Stimulated activated CD8-positive, alpha-beta memory T cell treated with anti-CD3 and anti-CD28 coated beads, Interleukin-4, amount 100 ng/mL, for 4 hours (primary cell): ENCODE measurements at places on chromosomes 13 and 19.

DNA sequence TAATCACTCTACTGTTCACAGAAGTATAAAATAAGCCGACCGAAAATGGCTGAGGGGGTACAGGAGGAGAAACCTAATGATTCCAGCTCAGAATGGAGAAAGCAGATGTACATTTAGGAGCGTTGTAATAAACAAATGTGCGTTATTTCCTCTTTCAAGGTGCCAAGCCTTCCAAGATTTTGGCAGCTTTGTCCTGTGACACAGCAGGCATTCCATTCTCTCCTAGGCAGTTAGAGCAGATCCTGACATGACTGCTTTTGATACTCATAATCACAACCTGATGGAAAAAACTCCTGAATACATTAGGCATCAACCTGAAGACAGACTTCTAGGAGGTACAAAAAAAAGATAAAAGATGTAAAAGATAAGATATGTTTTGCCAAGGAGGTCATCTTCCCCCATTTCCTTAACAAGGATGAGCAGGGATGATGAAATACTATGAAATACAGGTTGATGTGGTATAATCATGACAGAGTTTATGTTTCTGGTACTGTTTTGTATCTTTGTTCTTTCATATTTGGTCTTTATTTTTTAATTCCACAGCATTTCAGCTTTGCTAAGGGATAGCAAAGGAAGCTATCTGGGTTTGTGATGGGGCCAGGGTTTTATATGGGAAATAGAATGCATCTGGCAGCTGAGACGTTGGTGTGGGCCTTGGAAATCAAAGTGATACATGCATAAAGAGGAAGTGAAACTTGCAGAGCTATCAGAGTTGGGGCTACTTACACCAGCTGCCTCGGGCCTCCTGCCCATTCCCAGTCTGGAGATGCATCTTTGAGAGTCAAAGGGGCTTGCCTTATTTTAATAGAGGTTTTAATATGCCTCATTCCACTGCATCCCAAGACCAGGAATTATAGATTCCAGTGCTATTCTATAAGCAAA is 222.5 kb downstream of the OXGR1 start:
- no peak for DNase-seq

DNA sequence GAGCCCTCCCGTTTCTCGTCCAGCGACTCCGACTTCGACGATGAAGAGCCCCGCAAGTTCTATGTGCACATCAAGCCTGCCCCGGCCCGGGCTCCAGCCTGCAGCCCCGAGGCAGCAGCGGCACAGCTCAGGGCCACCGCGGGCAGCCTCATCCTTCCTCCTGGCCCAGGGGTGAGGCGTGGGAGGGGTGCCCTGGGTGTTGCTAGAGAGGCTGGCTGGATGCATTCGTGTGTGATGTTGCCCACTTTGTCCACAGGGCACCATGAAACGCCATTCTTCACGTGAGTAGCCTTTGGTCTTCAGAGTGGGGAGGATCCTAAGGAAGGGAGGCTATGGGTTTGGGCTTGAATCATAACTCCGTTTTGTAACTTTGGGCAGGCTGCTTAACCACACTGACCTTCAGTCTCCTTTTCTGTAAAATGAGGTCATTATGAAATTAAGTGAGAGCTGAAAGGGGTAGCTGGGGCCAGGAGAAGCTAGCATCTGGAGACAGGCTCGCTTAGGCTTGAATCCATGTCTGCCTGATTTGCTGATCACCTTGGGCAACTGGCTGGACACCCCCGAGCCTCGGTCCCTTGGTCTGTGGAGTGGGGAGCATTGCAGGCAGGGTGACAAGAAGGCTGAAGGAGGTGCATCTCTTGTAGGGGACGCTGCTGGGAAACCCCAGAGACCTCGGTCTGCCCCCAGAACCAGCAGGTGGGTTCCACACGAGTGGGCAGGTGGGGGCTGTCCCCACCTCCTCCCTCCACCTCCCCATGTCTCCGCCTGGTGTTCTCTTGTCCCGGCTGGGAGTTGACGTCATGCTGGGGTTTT is 18.7 kb upstream of the B3GNT3 start:
- DNase-seq, result no peak

DNA sequence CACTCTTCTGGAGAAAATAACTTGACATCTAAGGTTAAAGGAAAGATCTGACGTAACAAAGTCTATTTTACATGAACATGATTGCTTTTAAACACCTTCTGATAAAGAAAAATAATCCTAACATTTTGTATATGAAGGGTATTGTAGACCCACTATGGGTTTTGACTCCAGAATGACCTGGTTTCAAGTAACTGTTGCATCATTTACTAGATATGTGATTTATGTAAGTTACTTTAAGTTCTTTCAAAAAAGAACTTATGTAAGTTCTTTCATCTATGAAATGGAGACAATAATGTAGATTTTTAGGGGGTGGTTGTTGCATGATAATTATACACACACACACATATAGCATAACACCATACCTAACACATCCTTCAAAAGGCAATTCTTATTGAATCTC is 147.6 kb upstream of the MIR17HG start:
- no peak for DNase-seq

DNA sequence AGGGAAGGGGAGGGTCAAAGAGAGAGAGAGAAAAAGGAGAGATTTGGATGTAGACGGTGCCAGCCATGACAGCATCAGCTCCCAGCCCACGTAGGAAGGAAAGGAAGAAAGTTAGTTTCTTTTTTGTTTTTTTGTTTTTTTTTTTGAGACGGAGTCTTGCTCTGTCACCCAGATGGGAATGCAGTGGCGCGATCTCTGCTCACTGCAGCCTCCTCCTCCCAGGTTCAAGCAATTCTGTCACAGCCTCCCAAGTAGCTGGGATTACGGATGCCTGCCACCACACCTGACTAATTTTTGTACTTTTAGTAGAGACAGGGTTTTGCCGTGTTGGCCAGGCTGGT is 27.6 kb downstream of the ELL start:
- no peak for DNase-seq

DNA sequence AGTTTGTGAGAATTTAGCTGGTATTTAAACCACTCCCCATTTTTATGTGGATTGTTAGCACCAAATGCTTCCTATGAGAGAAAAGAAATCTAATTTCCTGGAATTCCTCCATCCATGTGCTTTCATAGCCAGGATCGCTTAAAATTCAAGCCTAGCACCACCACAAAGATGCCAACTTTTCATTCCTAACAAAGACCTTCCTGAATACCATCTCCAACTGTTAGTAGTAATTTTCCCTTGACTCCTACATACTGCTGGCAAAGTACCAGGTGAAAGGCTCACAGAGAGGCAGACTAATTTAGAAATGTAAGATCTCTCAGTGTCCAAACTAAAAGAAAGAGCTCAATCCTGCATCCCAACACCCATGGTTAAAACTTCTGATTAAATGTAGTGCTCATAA is 386.3 kb downstream of the KCTD12 start:
- DNase-seq, result no peak

DNA sequence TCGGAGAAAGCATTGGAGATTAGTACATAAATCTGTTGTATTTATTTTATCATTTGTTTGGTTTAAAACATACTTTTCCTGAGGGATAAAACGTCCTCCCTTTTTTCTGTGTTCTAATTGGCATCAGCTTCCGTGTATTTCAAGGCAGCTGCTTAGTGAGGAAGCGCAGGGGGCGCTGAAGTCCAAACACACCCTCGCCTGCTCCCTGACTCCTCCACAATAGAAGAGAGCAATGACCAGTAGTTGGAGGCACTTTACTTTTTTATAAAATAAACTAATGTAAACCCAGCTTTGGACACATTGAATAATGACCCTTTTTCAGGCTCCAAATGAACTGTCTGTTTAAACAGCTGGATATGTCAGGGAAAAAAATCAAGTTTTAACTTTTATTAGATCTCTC is 79.9 kb downstream of the RNASEH2B start:
- DNase-seq, result no peak

- no peak for DNase-seq
These were observed 22.3 kb downstream of the CEBPG start for GRCh38 chr19:33395561-33396550.

DNA sequence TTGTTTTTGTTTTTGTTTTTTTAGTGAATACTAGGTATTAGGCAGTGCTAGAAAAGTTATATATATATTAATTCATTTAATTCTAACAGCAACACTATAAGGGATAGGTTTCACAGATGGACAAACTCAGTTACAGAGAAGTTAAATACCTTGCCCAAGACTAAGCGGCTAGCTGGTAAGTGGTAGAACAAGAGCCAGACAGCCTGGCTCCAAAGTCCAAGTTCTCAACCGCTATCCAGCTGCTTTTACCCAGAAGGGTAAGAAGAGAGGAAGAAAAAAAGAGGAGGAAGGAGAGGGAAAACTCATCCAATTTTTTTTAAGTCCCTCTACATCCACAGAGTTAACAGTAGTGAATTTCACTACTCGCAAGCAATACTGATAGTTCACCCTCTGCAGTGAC is 217.0 kb downstream of the SPRY2 start:
- no peak for DNase-seq

DNA sequence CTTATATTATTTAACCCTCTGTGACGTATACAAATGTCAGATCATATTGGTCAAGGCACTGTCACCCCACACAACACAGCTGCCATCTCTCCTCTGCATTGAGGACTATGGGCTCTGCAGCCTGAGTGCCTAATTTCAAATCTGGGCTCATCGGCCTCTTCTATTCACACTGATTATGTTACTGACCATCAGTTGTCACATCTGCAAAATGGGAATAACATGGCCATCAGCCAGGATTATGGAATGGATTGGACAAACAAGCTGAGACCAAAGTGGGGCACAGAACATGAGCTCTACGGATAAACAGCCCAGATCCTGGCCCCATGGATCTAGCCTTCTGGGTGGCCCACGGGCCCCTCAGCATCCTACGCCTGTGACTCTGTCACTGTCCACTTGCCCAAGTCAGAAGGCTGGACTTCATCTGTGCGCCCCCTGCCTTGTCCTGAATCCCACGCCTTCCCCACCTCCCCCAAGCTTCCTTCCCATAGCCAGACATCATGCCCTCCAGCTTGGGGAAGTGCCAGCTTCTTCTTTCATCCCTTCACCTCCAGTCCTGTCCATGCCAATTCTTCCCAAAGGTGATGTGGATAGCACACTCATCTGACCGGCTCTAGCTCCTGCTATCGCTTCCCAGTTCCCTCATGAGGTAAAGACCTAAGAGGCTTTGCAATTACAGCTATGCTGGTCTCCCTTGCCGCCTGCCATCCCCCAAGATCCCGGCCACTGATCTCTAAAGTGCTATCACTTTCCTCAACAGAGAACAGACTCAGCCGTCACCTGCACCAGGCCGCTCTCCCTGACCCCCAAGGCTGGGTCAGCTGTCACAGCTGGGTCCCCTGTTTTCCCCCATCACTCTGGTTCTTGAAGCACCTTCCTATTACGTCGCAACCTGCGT is 872 bp downstream of the FARSA start:
- no peak for DNase-seq

DNA sequence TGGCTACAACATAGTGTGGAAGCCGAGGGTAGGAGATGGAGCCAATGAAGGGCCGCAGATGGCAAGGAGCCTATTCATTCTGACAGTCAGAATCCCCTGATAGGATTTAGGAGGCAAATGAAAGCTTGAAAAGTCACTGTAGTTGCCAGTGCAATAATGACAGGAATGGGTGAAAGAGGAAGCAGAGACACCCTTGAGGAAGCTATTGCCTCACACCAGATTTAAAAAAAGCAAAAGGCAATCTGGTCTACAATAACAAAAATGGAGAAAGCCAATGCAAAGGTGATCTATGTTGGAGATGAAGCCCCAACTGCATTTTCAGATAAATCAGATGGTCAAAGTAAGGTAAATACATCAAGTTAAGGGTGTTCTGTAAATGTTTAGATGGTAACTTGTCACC is 158.5 kb downstream of the TUBA3C start:
- DNase-seq, result no peak

DNA sequence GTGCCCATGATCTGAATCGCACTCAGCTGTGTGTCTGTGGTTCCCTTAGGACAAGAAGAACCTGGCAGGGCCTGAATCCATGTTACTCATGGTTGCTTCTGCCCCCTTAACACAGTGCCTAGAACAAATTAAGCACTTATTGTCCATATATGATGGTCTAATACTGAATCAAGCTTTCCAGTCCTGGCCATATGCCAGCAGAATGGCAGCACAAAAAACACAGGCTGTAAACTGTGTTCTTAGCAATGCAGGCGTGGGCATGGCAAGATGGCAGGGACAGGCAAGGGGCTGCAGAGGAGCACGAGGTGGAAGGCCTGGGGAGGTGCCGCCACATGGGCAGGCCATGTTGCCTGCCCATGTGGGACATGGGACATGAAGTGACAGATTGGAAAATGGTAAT is 68.2 kb downstream of the LATS2 start:
- no peak for DNase-seq

DNA sequence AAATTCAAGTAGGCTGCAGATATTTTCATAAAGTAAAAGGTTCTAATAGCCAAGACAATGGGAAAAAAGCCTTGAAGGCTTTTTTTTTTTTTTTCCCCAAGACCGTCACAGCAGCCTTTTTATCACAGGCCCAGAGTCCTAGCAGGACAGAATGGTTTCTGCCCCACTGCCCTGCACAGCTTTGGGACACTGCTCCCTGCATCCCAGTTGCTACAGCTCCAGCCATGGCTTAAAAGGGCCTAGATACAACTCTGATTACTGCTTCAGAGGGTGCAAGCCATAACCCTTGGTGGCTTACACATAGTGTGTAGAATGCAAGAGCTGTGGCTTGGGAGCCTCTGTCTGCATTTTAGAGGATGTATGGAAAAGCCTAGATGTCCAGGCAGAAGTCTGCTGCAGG is 1362.8 kb downstream of the SLITRK5 start:
- no peak for DNase-seq

GRCh38 chr19:43692877-43693276 is 22.9 kb upstream of the PLAUR start:
- no peak for DNase-seq

- DNase-seq, result no peak
These were observed 163.7 kb downstream of the KLF12 start for GRCh38 chr13:73970421-73971055.

DNA sequence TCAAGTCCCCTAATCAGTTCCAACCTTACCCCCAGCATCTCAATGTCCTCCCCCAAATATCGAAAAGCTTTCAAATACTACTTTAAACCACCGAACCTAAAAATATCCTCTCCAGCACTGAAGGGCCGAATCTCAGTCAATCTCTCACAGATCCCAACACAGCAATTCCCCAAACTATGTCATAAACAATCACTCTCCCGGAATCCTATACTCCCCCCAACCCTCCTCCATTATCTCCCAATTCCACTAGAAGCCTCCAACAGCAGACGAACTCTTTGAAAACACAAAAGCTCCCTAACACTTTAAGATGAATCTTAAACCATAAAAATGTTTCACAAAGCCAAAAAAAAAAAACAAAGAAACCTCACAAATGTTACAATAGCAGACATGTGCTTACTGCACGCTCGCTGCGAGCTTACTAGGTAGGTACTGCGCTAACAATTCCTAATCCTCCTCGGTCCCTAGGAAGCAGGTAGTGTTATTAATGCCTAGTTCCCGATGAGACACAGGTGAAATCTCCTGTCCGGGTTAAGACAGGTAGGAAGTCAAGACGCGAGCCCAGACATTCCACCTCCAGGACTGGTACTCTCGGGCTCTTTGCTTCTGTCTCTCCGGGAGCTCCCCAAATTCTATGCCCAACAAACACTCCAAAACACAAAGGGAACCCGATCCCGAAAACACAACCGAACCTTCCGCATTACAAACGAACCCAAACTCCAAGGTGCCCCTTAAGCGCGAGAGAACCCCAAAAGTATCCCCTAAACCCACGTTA is 14.2 kb downstream of the FBXO46 start:
- DNase-seq, result no peak

- no peak for DNase-seq
These were observed 4.3 kb upstream of the ZNF813 start for GRCh38 chr19:53463263-53463662.
